ENCODE measurements at places on chromosomes 3 and 15.

DNA sequence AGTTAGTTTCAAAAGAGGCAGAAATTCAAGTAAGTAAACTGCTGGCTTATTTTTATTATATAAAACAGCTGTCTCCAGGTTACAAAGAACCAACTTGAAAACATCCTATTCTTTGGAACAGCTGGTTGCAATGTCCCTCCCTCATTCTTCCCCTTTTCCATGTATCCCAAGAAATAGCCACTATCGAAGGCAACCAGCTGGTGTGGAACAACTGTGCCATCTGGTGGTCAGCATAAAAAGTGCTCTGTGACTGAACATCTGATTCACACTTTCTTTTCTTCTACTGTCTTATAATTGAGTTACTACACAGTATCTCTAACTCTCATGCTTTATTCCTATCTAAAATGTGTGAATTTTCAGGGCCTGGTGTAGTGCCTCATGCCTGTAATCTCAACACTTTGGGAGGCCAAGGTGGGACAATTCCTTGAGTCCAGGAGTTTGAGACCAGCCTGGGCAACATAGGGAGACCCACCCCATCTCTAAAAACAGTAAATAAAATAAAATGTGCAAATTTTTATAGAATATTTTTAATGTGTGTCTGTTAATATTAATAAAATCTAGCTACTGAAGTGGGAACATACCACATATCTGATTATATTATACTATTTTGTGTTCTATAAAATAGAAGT lies 9.6 kb downstream of the OSBPL11 start:
- DNase-seq = peak; percentile 39

- no peak for DNase-seq
Measured at GRCh38 chr3:186054792-186055352, 54.0 kb downstream of the ETV5 start.

DNA sequence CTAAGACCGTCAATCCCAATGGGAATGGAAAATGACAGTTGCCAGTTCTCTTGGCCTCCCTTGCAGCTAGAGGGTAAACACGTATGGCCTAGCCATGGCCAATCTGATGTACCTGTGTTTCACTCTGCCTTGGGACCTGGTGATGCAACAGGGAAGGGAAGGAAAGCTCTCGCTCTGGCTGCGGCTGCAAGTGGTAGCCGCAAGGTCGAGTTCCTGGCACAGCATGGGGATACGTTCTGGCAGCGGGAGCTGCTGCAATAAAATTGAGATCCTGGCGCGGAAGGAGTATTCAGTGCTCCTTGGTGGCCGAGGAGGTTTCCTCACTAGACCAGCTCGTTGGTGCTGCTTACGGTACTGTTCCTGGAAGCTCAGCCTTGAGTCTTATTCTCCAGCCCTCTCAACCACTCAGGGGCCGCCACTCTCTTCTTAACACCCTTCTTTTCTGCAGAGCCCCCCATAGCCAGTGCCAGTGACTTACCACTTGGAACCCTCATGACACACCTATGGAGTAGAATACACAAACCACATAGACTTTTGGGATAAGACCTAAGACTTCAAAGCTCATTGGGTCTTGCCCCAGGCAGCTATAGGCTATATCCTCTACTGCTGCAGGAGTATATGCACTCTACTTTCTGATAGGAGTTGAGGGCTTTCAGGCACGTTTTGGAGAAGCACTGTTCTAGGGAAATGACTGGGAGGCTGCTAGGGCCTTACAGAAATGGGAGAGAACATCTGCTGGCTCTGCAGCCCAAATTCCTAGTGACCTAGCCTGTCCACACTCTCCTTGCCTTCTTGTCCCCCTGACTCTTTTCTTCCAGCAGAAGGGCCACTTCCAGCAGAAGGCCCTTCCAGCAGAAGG lies 2.7 kb downstream of the KY start:
- DNase-seq = no peak

DNA sequence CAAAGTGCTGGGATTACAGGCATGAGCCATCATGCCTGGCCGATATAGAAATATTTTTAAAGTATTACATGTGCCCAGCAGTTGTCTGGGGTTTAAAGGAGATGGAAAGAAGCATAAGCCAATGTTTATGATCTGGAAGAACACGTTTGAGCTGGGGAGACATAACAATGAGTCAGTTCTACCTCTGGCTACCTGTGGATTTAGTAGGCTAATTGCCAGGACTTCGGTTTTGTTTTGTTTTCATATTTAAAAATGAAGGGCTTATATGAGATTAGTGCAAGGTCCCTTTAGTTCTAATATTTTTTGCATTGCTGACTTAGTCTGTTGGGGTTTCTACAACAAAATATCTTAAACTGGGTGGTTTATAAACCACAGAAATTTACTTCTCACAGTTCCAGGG lies 22.9 kb upstream of the TNFSF10 start:
- DNase-seq = no peak

DNA sequence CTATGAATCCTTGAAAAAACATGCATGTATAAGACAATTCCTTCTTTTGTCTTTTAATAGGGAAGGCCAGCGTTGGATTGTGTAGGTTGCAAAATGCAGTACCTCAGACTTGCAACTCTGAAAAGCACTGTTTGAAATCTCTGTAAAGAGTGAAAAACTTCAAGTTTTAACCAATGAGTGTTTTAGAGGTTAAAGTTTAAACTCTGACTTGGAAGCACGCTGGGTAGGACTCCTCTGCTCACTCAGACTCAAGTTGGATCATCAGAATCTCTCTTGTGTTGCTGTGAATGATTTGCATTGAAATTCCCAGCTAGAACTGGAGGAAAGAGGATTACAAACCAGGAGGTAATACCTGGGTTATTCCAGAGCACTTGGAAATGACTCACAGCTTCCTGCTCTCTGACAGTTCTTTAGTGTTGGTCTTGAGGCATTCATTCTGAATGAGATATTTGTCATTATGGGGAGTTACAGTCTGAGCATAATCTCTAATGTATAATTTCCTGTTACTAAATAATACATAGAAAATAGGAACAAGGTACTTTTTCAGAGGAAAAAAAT lies 49.1 kb downstream of the PLS1 start:
- no peak for DNase-seq

DNA sequence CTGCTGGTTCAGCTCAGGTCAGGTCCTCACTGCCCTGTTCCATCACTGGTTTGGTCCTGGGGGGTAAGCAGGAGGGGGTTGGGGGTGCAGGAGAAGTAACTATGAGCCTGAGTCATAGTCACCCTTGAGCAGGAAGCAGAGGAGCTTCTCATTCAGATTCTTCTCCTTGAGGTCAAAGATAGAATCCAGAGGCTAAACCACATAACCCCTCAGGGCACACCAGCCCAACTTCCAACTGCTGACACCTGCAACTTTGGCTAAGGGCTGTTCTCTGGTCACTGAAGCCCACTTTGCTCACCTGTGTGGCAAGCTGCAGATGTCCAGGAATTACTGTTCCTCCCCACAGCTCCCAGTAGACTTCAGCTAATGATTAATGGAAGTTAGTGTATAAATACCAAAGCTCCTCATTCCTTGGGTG lies 48.8 kb upstream of the LRRFIP2 start:
- DNase-seq = no peak

- DNase-seq = no peak
Measured at GRCh38 chr15:67064607-67065530, 533 bp upstream of the SMAD3 start.

DNA sequence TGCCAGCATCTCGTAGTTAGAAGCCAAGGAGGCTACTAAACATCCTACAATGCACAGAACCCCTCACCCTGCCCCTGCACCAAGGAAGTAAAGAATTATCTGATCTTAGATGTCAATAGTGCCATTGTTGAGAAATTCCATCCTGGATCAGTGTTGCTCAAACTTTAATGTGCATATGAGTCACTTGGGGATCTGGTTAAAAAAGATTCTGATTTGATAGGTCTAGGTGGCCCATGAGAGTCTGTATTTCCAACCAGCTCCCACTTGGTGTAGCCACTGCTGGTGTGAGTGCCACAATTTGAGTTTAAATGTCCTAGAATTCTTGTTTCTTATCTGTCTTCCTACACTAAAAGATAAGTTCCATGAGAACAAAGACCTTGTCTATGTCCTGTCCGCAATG lies 43.7 kb downstream of the TMEM45A start:
- no peak for DNase-seq

- no peak for DNase-seq
Measured at GRCh38 chr3:35383216-35383615, 256.1 kb upstream of the ARPP21 start.

DNA sequence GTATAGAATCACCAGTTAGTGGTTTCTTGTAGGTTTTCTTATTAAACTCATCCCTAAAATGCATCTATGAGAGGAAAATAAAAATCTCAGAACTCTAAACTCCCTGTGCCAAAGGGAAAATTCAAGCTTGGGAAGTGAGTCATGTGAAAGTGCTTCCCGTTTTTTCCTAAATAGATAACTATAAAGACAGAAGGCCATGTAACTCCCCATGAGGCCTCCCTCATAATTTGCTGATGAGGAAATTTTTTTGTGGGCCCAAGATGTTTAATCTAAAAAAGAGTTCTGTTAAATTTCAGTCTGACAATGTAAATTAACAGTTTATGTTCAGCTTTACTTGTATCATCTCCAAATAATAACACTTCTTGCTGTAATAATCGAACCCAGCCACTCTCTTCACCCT lies 1273.9 kb downstream of the OTOL1 start:
- no peak for DNase-seq

DNA sequence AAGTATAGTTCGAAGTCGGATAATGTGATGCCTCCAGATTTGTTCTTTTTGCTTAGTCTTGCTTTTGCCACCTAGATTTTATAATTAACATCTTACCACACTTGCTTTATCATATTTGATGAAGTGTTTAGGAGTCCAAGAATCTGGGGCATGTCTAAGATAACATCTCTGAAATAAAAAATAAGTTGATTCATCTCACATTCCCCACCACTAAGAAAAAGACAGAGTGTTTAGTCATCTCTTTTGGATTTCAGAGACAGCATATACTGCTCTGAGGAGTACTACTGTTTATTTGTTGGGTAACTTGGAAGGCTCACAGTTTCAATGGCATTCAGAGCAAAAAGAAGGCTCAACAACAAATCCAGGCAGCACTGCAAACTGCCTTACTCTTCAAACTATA lies 324.2 kb upstream of the ATP11B start:
- no peak for DNase-seq

Data from NCI-H2081 treated with DMSO at 0.1 percent for 48 hours (cell line).